ENCODE measurements at places on chromosomes 3 and 15. TPM values are rescaled to one million over a fixed set of nuclear protein-coding genes. Genes with fewer than 3 reads are reported as not detected.

DNA sequence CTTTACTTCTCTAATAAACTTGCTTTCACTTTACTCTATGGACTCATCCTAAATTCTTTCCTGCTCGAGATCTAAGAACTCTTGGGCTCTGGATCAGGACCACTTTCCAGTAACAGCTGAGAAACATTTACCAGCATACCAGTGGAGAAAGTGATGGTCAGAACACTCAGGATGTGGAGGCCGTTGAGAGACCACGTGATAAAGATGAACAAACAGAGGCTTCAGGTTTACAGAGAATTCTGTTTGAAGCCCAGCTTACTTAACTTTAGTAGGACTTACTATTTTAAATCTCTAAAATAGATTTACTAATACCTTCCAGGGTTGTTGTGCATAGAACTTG is 57.0 kb downstream of the FRMD4B start:
- no peak for DNase-seq

- peak; percentile 22 for DNase-seq
Measured at GRCh38 chr3:139797724-139798343, 120.1 kb upstream of the NMNAT3 start.

GRCh38 chr3:195548987-195549386 is 5.9 kb upstream of the PPP1R2 start:
- no peak for DNase-seq

DNA sequence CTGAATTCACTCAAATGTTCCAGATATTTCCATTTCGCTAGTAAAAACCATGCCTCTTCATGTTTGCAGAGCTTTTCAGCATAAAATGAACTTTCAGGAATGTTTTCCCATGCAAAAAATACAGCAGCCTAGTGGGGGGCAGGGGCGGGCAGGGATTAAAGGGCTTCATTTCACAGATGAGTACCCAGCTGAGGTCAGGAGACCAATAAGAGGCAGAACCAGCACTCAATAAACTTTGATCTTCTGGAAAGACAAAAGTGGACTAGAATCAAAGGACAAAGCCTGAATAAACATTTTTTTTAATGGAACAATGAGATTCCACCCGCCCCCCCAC is 8.0 kb downstream of the KLHL25 start:
- no peak for DNase-seq

GRCh38 chr3:177731644-177732268 is 534.5 kb upstream of the TBL1XR1 start:
- no peak for DNase-seq

DNA sequence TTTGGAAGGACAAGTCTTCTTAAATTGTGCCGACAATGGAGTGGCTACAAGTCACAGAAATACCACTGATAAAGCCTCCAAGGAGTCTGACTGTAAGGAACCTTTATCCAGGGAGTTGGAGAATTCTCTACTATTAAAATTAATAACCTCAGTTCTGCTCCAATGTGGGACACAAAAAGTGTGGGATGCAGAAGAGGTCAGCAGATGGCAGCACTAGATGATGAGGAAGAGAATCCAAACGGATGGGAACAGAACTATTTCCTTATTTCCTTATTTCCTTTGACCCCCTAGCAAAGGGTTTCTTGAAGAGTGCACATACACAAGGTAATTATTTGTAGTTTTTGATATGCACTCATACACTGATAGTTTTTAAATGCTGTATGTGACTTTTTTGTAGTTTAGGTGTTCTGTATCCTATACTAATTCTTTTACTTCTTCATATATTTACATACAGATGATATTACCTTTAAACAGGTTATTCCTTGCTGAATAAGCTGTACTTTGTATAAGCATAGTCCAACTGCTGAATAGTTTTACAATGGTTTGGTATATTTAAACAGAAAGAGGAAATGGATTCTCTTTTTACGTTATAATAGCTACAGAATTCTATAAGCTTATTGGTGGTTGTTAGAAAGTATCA is 25.6 kb upstream of the NLGN1 start:
- no peak for DNase-seq

GRCh38 chr15:40763801-40764628 is at the start of gene GCHFR:
Gene GCHFR (plus strand): TSS chr15:40764068. CDS start chr15:40764181, 113 bp downstream.
- DNase-seq = peak; percentile 77

Gene SLC12A1
- total RNA-seq = not detected

DNA sequence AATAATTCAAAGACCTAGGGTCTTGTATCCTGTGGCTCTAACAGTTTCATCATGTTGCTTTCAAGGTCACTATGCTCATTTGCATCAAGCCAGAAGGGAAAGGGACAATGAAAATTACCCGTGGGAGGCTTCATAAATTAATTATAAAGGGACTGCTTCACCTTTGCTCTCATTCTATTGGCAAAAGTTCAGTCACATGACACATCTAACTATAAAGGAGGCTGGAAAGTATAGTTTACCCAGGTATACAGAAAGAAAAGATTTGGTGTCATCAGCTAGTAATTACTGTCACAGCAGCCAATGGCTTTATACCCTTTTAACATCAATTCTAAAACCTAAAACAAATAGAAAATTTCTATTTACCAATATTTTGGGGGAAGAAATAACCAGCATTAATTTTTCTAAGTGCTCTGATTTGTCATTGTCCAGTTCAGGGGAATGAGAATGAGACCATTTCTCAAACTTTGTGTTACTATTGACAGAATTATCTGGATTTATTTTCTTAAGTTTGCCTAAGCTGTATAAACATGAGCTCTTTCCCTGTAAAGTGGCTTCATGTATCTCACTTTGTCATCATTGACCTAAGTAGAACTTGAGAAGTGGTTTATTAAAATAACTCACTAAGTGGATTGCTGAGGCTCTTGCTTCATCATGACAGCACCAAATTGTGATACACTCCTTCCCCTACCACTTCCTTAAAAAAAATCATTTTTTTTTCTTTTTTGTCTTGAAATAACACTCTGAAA is 257.7 kb upstream of the PEX5L start:
- no peak for DNase-seq

All from activated CD4-positive, alpha-beta memory T cell treated with anti-CD3 and anti-CD28 coated beads, Interleukin-2, amount 10 ng/mL, durations not matched to agents 7 days and 5 days (primary cell).